ENCODE measurements at places on chromosomes 6 and 20.

GRCh38 chr20:62822788-62823651 lies 6.2 kb downstream of the COL9A3 start:
- DNase-seq, result peak; percentile 21

- peak; percentile 11 for DNase-seq
These were observed at the start of gene CD93 for GRCh38 chr20:23086056-23086566. Gene CD93 (minus strand): TSS chr20:23086324. CDS start chr20:23086192, 132 bp downstream.

GRCh38 chr6:43951063-43951755 lies 176.0 kb downstream of the MRPL14 start:
- no peak for DNase-seq

DNA sequence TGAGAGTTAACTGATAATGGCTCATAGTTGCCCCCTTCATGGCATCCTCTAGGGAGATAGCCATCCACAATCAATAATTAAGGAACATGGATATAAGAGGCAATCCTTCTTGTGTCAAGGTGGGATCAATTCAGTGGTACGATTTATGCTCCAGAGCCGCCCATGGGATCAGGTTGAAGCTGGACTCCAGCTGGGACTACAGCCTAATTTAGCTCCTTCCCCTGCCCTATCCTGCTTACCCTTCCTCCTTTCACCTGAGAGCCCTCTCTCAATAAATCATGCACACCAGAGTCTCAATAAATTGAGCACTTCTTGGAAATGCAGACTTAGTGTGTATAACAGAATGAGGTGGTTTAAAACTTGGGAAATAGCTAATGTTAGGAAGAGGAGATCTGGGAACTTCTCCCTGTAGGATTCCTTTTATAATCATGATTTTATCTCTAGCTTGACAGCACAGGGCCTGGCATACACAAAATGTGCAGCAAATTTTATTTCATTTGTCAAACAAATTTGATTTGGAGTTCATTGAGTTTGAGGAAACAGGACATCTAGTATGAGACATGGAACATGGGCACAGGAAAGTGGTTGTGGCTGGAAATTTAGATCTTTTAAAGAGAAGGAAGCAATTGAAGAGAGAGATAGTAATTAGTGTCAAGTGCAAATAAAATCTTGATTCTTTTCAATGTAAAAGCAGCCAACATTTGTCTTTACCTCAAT lies 28.6 kb upstream of the OGFRL1 start:
- no peak for DNase-seq

- no peak for DNase-seq
These were observed 3.2 kb downstream of the GNAS start for GRCh38 chr20:58855506-58856389.
